ENCODE measurements at places on chromosomes 1 and 21.

DNA sequence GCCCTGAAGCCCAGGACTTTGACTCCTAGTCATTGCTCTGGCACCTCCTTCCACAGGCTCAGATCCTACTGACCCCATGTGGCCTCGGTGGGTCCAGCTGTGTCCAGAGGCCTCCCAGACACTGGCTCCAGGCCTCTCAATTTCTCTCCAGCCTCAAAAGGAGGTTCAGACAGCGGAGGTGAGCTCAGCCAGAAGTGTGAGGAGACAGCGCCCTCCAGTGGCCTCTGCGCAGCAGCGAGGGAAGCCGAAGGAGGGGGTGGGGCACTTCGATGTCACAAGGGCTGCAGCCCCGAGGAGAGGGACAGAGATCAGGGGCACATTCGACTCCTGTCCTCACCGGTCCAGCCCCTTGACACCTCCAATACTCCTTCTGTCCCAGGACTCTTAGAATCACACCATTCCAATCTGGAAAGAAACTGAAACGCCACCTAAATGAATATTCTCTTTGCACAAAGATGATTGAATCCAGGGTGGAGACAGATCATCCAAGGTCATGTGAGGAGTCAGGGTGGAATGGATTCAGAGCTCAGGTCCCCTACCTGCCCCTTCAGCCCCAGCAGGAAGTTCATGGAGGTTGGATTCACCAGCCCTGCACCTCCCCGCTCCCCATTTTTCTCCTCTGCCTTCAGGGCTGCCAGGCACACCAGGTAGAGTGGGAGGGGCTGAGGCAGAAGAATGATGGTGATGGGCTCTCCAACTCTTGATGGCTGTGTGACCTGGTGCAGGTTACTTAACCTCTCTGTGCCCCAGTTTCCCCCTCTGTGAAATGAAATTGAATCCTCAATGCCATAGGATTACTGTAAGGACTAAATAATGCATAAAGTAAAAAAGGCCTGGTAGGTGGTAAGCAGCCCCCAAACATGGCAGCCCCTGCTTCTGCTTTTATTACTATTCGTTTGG lies 34.8 kb upstream of the ZBTB40 start:
- peak; percentile 19 for DNase-seq

DNA sequence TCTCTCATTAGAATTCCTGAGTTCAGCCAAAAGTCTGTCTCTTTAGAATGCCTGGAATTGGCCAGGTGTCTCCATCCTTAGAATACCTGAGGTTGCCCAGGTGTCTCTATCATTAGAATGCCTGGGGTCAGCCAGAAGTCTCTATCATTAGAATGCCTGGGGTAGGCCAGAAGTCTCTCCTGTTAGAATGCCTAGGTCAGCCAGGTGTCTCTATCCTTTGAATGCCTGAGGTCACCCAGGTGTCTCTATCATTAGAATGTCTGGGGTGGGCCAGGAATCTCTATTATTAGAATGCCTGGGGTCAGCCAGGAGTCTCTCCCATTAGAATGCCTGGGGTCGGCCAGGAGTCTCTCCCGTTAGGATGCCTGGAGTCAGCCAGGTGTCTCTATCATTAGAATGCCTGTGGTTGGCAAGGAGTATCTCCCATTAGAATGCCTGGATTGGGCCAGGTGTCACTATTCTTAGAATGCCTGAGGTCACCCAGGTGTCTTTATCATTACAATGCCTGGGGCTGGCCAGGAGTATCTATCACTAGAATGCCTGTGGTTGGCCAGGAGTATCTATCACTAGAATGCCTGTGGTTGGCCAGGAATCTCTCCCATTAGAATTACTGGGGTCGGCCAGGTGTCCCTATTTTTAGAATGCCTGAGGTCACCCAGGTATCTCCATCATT lies 43.0 kb downstream of the RNF187 start:
- no peak for DNase-seq

DNA sequence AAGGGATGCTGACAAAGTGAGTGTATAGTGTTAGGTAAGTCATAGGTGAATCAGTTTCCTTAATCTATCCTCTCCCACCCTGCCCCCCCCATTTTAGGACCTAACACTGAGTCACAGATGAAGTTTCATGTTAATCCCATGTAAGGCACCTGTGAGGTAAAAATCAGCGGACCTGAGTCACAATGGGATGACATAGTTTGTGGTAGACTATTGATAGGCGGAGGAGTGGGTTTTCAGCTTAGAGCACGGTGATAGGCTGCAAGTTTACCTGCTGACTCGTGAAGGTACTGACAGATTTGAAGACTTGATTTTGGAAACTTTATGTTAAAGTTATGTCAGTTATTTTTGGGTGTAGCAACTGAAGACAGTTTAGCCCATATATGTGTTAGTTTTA lies 1.7 kb downstream of the TOR1AIP1 start:
- peak; percentile 56 for DNase-seq

GRCh38 chr1:14111121-14111520 lies 411.1 kb downstream of the PRDM2 start:
- no peak for DNase-seq

GRCh38 chr1:101338714-101339430 lies 102.1 kb downstream of the S1PR1 start:
- DNase-seq, result no peak

GRCh38 chr1:201191653-201192260 lies 1.1 kb downstream of the IGFN1 start:
- no peak for DNase-seq
